IPS DF 6.9 (cell line): ENCODE measurements at places on chromosomes 12 and 14.

- no peaks in the 10 kb centered on the region for H3K36me3 ChIP-seq
- no peak for DNase-seq
- H3K4me1 ChIP-seq: no peaks in the 10 kb centered on the region
- no peak overlapping the region for H3K27ac ChIP-seq
- no peak overlapping the region for H3K4me3 ChIP-seq
- no peaks in the 10 kb centered on the region for H3K27me3 ChIP-seq
Measured at GRCh38 chr12:39605996-39606395, 13.6 kb downstream of the ABCD2 start.

DNA sequence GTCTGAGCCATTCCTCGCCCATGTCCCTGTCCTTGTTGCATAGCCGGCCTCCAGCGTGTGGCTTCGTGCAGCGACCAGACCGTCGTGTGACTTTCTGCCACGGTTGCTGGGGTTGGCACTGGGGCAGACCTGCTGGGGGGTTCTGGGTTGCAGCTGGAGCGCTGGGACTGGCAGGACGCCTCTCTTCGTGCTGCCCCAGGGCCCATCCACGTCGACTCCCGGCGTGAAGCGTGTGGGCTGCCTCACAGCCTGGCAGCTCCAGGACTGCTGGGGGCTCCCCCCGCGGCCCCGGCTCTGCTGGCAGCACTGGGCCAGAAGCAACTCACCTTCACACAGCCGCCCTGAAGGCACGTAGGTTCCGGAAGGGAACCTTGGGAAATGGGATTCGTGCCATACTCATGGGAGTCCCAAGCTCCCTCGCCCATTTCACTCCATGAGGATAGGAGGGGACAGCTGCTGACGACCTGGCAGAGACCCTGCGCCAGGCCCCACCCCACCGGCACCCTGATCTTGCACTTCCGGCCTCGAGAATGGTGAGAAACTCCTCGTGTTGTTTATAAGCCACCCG lies 51.9 kb downstream of the GALNT9 start:
- no peaks in the 10 kb centered on the region; the same call in 1 of the 2 replicates for H3K36me3 ChIP-seq
- peaks cover 7% of the 10 kb centered on the region for H3K4me1 ChIP-seq
- H3K27ac ChIP-seq: no peak overlapping the region
- no peak for DNase-seq

GRCh38 chr14:44963775-44964380 lies 1.9 kb downstream of the TOGARAM1 start:
- no peak overlapping the region for H3K27ac ChIP-seq
- no peaks in the 10 kb centered on the region; the same call in 1 of the 2 replicates for H3K4me1 ChIP-seq
- no peaks in the 10 kb centered on the region for H3K36me3 ChIP-seq
- H3K4me3 ChIP-seq: peak overlapping the region; percentile 67; the same call in 1 of the 2 replicates

- H3K4me1 ChIP-seq: no peaks in the 10 kb centered on the region
- H3K36me3 ChIP-seq: no peaks in the 10 kb centered on the region
- no peaks in the 10 kb centered on the region for H3K27me3 ChIP-seq
- H3K4me3 ChIP-seq: no peak overlapping the region
- no peak overlapping the region for H3K27ac ChIP-seq
Measured at GRCh38 chr14:102796661-102797190, 19.5 kb downstream of the TRAF3 start.

DNA sequence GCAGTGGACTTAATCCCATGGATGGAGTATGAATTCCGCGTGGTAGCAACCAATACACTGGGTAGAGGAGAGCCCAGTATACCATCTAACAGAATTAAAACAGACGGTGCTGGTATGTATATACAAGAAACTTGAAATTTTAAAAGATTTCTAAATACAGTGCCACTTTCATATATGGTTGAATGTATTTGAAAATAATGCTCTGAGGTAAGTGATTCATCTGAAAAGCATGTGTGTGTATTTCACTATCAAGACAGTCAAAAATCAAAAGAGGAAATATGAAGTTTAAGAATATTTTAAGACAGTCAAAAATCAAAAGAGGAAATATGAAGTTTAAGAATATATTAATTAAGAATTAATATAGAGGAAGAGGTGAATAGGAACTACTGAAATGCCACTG lies 195.0 kb upstream of the PDZRN4 start:
- H3K27me3 ChIP-seq: no peaks in the 10 kb centered on the region
- no peak for DNase-seq
- no peaks in the 10 kb centered on the region for H3K4me1 ChIP-seq
- no peaks in the 10 kb centered on the region for H3K36me3 ChIP-seq

DNA sequence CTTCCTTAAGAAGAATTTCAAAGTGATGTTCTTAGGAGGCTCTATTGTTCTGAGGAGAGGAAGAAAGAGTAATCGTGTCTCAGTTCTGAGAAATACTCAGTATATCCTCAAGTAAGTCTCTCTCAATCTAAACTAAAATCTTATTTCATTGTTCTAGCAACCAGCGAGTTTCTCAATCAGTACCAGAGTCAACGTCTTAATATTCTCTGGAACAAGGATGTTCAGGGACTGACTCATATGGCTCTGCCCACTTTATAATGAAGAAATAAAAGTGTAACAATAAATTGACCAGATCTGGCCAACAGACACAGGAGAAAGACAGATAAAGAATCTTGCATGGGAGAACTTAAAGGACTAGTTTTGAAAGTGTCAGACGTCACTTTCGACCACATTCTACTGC lies 469.8 kb upstream of the FLRT2 start:
- H3K27me3 ChIP-seq: no peaks in the 10 kb centered on the region
- H3K4me3 ChIP-seq: no peak overlapping the region
- no peak for DNase-seq
- no peaks in the 10 kb centered on the region for H3K4me1 ChIP-seq

- no peaks in the 10 kb centered on the region for H3K4me1 ChIP-seq
- H3K36me3 ChIP-seq: no peaks in the 10 kb centered on the region
- H3K4me3 ChIP-seq: no peak overlapping the region
- no peaks in the 10 kb centered on the region for H3K27me3 ChIP-seq
Measured at GRCh38 chr12:18907728-18908127, 169.8 kb downstream of the CAPZA3 start.

GRCh38 chr12:107251288-107251687 lies 157.9 kb upstream of the CRY1 start:
- no peaks in the 10 kb centered on the region for H3K36me3 ChIP-seq
- no peaks in the 10 kb centered on the region for H3K4me1 ChIP-seq
- no peak overlapping the region for H3K4me3 ChIP-seq
- no peak for DNase-seq
- no peaks in the 10 kb centered on the region for H3K27me3 ChIP-seq
- no peak overlapping the region for H3K27ac ChIP-seq

DNA sequence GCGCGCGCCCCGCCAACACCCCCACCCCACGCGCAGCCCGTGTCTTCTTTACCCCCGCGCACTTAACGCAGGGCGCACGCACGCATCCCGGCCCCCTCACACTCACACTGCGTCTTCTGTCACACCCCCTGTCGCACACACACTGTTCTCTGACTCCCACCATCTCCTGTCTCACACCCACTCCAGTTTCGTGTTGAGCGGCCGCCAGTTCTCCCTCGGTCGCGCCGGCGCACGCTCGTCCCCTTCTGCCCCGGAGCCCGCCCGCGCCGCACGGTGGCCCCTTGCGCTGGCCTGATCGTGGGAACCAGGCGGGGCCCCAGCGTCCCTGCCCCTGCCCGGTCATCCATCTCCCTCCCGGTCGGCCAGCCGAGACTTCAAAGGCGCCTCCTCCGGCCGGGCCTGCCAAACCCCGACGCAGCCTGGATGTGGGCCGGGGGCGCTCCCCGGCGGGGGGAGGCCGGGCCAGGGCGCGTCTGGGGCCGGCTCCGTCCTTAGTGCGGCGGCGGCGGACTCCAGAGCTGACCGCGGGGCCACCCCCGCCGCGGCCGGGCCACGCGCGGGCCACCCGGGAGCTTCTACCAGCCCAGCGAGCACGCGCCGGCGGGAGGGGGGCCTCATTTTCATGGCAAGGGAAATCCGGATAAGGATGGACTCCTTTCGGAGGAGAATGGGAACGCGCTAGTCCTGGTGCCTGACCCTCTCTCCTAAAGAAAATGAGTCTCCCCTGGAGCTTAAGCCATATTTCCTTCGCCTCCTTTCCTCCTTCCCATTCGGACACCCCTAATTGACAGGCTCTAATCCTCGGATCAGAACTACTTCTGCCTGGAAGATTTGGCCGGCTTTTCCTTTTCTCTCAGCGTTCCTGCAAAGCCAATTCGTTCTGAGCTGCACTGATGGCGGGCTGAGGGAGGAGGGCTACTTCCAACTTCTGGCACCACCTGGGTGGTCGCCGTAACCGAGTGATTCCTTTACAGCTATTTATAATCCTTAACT lies 82.0 kb upstream of the HMGA2 start:
- no peaks in the 10 kb centered on the region for H3K36me3 ChIP-seq
- no peaks in the 10 kb centered on the region for H3K27me3 ChIP-seq
- DNase-seq: no peak
- no peaks in the 10 kb centered on the region for H3K4me1 ChIP-seq
- no peak overlapping the region for H3K27ac ChIP-seq
